ENCODE measurements at places on chromosomes 1 and 21. TPM values are rescaled to one million over a fixed set of nuclear protein-coding genes. Genes with fewer than 3 reads are reported as not detected.

Gene DTL
- total RNA-seq, result 47.7 TPM

Gene IKBKE
- total RNA-seq, result 17.2 TPM

Gene IGSF21
- not detected for total RNA-seq

Gene CAPN2
- total RNA-seq, result 19.0 TPM

Gene TPTE
- total RNA-seq, result not detected

Gene MAP3K21
- total RNA-seq, result 1.0 TPM

Gene GSTM5
- total RNA-seq, result not detected

Gene TSSK3
- total RNA-seq, result 0.71 TPM

- DNase-seq, result no peak
Measured at GRCh38 chr1:180287988-180288705, 58.1 kb downstream of the LHX4 start.

DNA sequence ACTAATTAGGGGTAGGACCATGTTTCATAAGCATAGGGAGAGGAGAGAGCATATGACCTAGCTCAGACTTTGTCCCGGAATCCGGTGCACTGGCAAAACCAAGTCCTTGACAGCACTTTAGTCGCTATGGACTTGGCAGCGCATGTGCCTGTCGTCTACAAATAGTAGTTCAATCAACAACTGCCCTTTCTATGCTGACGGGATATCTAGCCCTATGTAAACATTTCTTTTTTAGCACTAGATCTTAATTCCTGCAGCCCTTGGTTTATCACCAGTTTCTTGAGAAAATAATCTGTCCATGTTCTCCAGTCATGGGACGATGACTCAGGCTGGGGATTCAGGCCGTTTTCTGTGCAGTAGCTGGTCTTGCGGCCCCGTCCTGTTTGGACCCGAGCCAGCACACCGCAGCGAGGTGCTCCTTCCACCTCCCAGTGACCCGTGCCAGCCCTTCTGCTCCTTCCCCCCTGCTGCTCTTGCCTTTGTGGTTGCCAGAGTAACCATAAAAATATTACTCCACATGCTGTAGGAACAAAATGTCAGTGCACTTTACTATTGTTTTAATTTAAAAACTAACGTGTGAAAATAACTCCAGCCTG, 8.6 kb upstream of the MT1HL1 start:
- DNase-seq, result no peak

DNA sequence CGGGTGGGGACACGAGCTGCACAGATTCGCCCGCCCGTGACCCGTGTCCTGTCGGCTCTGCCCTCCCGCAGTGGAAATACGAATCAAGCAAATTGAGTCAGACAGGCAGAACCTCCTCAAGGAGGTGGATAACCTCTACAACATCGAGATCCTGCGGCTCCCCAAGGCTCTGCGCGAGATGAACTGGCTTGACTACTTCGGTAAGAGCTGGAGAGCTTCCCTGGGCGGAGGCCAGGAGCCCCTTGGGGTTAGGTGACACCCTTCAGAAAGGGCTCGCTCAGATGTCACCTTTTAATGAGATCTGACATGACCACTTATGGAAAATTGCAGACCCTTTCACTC, 489 bp downstream of the CDCA8 start:
- DNase-seq, result no peak

- no peak for DNase-seq
Measured at GRCh38 chr1:200351425-200351824, 58.4 kb downstream of the ZNF281 start.

- DNase-seq, result no peak
Measured at GRCh38 chr1:78911956-78912880, 94.3 kb downstream of the ADGRL4 start.

- no peak for DNase-seq
Measured at GRCh38 chr1:45001011-45001481, 10.1 kb downstream of the HECTD3 start.

- no peak for DNase-seq
Measured at GRCh38 chr1:206785182-206785765, 13.0 kb upstream of the IL10 start.

DNA sequence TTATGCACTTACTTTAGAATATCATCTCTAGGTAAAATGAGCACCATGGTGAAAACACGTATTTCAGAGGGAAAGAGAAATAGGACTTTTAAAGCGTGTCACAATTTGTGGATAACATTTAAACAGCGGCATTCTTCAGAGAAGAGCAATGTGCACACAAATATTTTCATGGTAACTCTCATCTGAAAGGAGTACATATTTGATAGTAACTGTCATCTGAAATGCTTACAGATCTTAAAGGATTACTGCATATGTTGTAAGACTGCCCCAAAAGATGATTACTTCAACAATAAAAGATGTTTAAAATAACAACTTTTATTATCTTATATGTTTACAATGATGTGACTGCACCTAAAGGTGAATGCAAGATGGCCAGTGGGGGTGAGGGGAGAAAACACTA, 408.8 kb downstream of the PLA2G4A start:
- no peak for DNase-seq

GRCh38 chr1:230050973-230051735, 15.9 kb upstream of the GALNT2 start:
- DNase-seq, result no peak

All from activated T-cell treated with anti-CD3 and anti-CD28 coated beads, Interleukin-2, amount 50 U/mL, for 4 hours (primary cell).